Stimulated activated CD8-positive, alpha-beta memory T cell treated with anti-CD3 and anti-CD28 coated beads, Interleukin-12 subunit alpha, Interleukin-12 subunit beta, amount 100 ng/mL, for 4 hours (primary cell): ENCODE measurements at places on chromosomes 11 and 22.

DNA sequence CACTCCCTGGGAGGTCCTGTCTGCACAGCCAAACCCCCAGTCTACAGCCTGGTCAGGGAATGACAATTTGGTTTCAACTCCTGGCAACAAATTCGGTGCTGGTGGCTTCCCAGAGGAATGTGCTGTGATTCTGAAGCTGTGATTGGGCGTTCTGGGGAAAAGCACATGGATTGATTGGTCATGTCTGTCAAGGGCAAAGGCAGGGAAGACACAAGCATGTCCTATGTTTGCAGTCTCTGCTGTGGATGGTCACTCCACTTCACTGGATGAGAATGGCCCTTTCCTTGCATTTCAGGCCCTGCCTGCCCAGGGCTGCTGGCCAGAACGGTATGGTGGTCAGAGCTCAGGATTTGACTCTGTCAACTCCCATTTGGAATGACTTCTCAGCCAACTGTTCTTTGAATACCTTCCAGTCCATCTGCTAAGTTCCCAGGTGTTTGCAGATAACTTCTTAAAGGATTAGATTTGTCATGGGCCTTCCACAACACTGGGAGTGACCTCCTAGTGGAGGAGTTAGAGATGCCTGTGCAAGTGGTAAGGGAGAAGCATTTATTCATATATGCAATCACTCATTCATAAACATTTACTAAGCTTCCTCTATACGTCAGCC is 42.7 kb downstream of the SGSM1 start:
- DNase-seq, result no peak

DNA sequence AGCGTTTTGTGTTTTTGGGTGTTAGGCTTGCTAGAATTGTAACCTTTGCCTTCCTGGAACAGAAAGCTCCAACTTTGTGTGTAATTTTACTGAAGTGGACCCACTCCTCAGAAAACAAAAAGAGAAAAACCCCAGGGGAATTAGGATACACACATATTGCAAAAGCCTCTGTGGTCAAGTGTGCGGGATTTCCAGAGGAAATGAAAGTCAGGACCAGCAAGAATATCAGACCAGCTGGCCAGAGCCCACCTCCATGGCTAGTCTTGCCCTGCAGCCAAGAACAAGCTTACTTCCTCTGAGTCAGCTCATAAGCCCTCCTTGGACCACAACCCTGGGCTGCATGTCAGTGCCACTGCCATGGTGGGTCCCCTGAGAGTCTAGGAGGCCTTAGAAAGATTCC is 37.0 kb upstream of the FTH1 start:
- no peak for DNase-seq

DNA sequence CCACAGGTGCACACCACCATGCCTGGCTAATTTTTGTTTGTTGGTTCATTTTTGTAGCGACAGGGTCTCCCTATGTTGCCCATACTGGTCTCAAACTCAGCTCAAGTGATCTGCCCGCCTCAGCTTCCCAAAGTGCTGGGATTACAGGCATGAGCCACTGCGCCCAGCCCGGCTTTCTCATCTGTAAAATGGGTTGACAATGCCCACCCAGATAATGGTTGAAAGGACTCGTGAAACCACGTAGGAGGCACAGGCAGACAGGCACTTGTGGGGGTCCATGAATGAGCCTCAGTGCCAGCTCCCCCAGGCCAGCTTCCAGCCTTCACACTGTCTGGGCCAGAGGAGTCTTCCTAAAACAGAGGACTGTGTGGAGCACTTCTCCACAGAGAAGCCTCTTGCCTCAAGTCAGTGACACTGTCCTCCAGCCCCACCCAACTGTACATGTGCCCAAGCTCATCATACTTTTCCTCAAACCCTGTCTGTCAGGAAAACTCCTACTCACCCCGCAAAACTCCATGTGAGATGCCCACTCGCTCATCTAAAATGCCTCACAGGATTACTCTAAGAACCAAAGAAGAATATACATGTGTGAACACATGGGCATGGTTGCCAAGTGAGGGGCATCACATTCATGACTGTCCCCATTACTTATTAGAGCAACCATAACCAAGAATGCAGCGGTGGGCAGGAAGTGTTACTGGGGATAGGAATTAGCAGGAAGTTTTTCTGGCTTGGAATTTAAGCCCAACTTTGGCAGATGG is 32.1 kb upstream of the WNT7B start:
- DNase-seq, result no peak

- DNase-seq, result no peak
Observed at GRCh38 chr22:38942702-38943101, 14.7 kb upstream of the APOBEC3A start.
